ENCODE measurements at places on chromosomes 12 and 14.
A peak's percentile ranks its signal among the peaks of the same experiment; 100 is the strongest.

DNA sequence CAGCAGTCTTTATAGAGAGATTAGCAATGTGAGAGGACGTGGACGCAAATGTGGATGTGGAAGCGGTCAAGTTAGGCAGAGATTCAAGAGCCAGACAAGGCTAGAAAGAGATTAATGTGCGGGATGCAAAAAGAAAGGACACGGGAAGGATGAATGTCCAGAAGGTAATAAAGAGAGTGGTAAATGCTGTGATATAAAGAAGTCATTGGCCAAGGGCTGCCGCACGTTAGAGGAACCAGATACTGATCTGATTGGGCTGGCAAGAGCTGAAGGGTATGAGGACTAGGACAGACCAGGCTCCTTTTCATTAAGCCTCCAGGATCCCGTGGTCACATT, 59.5 kb downstream of the DHRS2 start:
- DNase-seq = no peak

DNA sequence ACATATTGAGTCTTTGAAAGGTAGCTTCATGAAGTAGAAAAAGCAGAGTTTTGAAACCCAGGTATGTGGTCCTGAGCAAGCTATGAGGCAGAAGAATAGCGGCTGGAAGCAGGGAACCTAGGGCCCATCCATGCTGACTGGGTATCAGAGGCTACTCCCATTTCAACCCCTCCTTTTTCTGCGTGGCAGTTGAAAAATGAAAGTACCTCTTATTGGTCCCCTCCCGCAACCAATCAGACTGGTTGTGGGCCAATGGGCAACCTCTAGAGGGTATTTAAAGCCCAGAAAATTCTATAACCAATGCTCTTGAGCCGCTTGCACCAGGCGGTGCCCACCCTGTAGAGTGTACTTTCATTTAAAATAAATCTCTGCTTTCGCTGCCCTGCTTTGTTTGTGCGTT, 1.6 kb upstream of the SNRPF start:
- no peak for DNase-seq

DNA sequence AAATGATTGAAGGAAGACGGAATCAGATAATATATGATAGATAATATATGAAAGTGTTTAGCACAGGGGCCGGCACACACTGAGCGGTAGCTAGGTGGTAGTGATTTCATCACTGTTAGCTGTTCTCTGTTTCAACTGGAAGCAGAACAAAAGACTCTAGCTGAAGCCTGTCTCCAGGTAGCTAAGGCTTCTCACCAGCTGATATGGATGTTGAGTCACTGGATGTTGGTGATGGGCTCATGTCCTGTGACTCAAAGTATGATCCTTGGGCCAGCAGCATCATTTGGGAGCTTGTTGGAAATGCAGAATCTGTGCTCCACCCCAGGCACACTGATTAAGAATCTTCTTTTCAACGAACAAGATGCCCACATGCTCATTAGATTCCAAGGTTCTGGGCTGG, 21.7 kb upstream of the KCNA5 start:
- no peak for DNase-seq

DNA sequence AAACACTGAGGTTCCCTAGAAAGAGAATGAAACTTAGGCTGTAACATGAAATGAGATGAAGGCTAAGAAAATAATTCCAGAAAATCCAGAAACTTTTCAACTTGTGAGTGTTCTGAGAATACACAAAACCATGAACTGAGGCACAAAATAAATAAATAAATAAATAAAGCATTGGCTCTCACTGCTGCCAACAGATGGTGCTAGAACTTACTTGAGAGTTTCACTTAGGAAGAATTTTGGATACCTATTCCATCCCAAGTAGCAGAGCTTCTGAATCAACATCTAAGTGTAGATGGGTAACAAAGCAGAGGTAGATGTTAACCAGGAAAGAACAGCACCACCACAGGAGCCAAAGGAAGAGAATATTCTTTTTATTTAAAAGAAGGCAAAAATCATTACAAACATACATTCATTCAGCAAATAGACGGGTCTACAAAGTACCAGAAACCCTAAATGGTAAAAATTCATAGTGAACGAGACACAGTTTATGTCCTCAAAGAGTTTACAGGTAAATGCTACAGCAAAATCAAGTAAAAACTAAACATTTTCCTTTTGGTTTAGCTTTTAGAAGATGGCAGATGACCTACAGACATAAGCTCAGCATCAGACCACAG, 16.7 kb downstream of the EPS8 start:
- no peak for DNase-seq

- DNase-seq = no peak
These were observed 34.9 kb downstream of the GNS start for GRCh38 chr12:64724201-64724745.

GRCh38 chr14:60632257-60632656, 17.0 kb downstream of the SIX1 start:
- no peak for DNase-seq

GRCh38 chr14:99701260-99701659, 17.2 kb downstream of the CYP46A1 start:
- no peak for DNase-seq

GRCh38 chr12:122318607-122319605, 52.6 kb upstream of the VPS33A start:
- DNase-seq = no peak

DNA sequence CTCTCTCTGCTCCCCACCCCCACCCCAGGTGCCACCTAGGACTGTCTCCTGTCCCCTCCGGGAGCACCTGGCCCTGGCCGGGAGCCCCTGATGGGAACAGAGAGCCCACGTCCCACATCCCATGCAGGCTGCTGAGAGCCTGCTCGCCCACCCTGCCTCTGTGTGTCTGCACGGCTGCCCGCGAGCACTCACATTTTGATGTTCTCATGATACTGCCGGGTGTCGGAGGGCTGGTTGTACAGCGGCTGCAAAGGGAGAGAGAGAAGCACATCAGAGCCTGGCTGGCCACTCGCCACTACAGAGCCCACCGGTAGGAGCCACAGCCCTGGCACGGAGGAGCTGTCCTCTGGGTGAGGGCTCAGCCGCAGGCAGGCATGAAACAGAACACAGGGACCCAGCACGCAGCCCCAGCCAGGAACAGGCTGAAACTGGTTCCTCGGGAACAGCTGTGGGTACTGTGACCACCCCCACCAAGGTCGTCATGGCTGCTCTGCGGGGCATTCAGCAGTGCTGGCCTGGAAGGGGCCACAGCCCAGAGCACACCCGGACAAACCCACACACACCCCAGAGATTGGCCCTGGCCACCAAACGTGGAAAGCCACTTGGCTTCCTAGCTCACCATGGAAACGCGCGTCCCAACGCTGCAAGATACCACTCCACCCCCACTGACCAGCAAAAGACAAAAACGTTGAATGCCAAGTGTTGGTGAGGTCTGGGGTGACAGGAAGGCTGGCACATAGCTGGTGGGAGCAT, 117.6 kb downstream of the NCOR2 start:
- DNase-seq = no peak

DNA sequence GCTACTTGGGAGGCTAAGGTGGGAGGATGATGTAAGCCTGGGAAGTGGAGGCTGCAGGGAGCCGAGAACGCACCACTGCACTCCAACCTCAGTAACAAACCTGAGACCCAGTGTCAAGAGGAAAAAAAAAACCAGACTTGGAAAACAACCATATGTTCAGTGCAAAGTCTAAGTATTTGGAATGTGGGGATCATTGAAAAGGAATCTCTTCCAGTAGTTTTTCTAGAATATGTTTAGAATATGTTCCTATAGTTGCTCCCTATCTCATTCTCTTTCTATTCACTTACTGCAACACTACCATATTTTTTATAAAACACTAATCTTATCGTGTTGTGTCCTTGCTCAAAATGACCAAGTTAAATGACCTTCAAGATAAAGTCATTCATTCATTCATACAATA, 423.5 kb upstream of the SOX5 start:
- DNase-seq = no peak

DNA sequence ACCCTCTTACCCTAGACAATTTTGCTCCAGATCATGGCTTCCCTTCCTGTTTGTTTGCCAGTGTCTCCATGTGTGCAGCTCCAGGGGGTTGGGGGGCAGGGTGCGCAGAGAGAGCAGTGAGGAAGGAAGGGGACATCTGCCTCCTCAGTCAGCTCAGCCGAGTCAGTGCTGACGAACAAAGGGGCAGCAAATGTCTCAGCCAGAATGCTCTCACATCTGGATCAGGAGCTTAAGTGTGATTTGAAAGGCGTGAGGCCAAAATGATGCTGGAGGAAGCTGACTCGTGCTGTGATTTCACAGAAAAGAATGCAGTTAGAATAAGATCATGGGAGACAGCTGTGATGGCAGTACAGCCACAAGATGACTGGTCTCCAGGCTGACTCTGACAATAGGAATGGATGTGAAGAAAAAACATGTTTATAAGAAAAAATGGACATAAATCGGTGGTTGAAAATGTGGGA, 27.1 kb upstream of the CDK17 start:
- DNase-seq = peak; percentile 20

DNA sequence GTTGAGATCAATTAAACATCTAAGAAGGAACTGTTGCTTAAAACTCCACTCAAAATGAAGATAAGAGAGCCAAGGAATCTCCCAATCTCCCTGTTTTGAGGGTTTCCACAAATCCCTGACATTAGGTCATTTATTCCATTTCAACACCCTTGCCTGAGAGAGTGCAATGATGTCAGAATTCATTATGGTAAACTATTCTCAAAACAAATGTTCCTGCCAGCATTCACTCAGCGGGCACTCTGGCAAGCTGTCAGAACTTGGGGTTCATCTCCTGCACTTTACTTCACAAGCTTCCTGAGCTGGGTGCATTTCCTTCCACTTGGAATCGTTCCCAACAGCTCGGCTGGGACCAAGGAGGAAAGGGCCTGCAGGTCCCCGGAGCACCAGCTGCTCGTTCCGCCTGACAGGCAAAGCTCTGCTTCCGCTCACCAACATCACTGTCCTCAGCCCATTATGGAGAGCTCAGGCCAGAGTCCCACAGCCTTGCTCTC, 117.8 kb downstream of the TTC7B start:
- no peak for DNase-seq

- no peak for DNase-seq
These were observed 12.5 kb upstream of the MAP4K5 start for GRCh38 chr14:50544911-50545310.

DNA sequence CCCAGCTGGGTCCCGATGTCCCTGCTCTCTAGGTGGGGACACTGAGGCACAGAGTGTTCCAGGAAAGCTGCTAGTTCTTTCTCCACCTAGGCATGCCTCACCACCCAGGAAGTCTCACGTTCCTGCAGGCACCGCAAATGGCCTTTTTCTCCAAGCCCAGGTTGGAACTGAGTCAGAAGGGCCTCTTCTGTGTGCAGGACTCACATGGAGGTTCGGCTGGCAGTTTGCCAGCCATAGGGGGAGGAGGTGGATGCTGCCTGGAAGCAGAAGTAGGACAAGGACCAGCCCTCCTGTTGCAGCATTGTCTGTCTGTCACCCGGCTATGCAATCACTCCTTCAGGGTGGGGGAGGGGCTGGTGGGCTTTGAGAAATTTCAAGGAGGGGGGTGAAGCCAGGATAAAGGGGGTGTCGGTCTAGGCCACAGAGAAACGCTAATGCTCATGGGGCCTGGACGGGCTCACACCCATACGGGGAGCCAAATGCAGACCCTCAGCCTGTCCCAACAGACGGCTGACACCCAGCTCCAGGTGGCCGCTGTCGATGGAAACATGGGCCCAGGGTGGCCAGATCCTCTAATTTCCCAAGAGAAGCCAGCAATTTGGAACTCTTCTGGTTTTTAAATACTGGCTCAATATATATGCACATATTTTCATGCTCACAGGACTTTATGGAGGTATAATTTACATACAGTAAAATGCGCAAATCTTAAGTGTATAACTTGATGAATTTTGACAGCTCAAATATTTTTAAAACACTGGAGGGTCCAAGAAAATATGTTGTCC, 120.5 kb downstream of the PHETA1 start:
- no peak for DNase-seq

DNA sequence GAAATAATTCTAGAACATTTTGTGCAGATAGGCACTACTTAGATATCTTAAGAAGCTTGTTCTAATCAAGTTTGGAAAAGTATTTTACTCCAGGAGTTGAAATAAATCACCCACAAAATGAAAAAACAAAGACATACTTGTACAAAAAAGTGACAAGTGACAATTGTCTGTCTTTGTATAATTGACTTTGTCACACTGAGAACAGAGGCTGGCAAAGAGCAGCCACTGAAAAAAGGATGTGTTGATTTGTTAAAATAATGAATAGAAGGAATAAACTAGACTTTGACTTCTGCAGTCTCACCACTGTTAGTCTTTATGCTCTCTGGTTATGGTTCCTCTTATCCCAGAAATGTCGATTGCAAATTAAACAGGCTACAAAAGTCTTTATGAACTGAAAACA, 77.6 kb downstream of the PTPRR start:
- no peak for DNase-seq

DNA sequence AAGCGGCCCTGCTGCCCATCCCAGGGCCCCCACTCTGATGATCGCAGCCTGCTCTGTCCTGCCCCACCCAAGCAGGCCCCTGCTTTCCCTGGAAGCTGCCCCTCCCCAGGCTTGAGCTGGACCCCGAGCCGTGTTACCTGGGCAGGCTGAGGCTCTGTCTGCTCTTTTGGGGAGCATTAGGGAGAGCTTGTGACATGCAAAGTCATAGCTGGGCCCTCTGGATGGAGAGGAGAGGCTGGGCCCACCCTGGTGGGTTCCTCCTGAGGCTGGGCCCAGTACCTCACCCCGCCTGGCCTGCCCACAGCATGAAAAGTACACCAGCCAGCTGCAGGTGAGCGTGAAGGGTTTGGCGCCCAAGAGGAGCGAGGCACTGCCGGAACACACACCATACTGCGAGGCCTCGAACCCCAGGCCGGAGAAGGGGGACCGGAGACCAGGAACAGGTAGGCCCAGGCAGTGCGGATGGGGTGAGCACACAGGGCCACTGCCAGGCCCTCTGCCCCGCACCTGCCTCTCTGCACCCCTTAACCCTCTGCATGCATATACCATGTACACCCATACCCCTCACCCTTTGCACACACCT, 15.0 kb downstream of the CEP170B start:
- DNase-seq = no peak

GRCh38 chr12:94235848-94236247, 87.5 kb downstream of the PLXNC1 start:
- DNase-seq = no peak

- no peak for DNase-seq
These were observed 29.5 kb upstream of the C12orf76 start for GRCh38 chr12:110077800-110078199.

DNA sequence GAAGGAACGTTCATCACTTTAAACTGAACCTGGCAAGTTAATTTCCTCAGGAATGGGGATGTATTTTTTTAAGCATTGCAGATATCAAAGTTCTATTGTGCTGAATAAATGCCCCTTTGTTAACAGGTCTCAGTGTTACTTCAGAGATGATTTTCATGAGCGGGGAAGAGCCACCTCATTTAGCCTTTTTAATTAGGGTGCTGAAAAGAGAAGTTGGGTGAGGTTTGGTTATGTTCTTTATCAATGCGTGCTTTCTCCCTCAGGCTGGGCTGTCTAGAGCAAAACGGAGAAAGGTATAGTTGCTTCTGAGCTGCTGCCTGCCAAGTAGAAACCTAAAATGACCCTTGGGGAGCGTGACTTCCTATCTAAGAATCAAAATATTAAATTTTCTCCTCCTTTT, 8.0 kb upstream of the HIP1R start:
- DNase-seq = no peak

Measured in stimulated activated CD4-positive, alpha-beta T cell treated with anti-CD3 and anti-CD28 coated beads, Interleukin-12 subunit alpha, Interleukin-12 subunit beta, amount 100 ng/mL, for 48 hours (primary cell).